ENCODE measurements at places on chromosomes 1 and 21.
A peak's percentile ranks its signal among the peaks of the same experiment; 100 is the strongest.

GRCh38 chr1:111097356-111098099 lies 42.4 kb downstream of the DRAM2 start:
- H3K4me3 ChIP-seq: no peak overlapping the region
- no peaks in the 10 kb centered on the region for H3K36me3 ChIP-seq
- H3K27ac ChIP-seq: no peak overlapping the region
- H3K27me3 ChIP-seq: no peaks in the 10 kb centered on the region

GRCh38 chr1:230084408-230085177 lies 17.6 kb downstream of the GALNT2 start:
- H3K36me3 ChIP-seq: no peaks in the 10 kb centered on the region
- DNase-seq: peak; percentile 37
- H3K4me1 ChIP-seq: peaks cover 34% of the 10 kb centered on the region

DNA sequence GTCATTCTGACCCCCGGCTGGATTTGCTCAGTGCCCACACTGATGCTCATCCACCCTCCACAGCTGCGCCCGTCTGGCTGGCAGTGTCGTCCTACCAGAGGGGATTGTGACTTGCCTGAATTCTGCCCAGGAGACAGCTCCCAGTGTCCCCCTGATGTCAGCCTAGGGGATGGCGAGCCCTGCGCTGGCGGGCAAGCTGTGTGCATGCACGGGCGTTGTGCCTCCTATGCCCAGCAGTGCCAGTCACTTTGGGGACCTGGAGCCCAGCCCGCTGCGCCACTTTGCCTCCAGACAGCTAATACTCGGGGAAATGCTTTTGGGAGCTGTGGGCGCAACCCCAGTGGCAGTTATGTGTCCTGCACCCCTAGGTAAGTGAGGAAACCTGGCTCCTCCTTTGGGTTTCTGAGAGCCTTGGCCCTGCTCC lies 5.7 kb upstream of the EFNA4 start:
- no peaks in the 10 kb centered on the region for H3K36me3 ChIP-seq
- H3K4me1 ChIP-seq: peaks cover 11% of the 10 kb centered on the region
- no peak overlapping the region for H3K4me3 ChIP-seq

- no peak overlapping the region for H3K27ac ChIP-seq
- peaks cover 6% of the 10 kb centered on the region for H3K4me1 ChIP-seq
- DNase-seq: peak; percentile 36
- H3K4me3 ChIP-seq: no peak overlapping the region
- H3K36me3 ChIP-seq: no peaks in the 10 kb centered on the region
Observed at GRCh38 chr1:3617806-3618345, 6.6 kb upstream of the MEGF6 start.

DNA sequence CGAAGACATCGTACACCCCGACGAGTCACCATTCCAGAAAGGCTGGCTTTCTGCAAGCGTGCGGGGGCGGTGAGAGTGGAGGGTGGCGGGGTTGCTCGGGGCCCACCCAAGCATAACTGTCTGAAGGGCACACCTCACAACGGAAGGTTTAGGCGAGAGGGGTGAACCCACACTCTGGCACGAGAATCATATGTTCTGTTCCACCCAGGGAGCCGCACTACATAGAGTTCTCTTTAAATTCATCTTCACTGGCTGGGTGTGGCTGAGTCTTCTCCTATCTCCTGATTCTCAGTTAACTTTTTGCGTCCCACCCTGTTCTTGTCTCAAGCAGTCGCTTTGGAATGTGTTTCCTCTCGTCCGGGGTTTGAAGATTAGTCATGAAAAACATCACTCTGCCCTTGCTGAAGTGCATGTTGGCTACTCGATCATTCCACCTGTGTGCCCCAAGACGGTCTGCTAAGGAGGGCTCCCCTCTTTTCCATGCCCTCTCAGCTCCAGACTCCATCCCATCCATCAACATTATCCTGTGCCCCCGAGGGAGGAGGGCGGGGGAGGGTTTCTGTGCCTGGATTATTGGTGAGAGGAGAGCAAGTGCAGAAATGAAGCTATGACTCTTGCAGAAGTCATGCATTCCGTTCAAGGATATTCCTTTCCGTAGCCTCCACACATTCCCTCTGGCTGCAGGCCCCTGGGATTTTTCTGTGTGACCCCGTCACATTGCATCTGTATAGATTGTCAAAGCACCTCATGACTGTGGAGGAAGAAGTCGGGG lies 53.5 kb upstream of the CD34 start:
- no peak for DNase-seq
- H3K4me1 ChIP-seq: peaks cover 39% of the 10 kb centered on the region
- peak overlapping the region; percentile 46 for H3K27ac ChIP-seq
- H3K4me3 ChIP-seq: peak overlapping the region; percentile 59
- H3K27me3 ChIP-seq: no peaks in the 10 kb centered on the region
- H3K36me3 ChIP-seq: no peaks in the 10 kb centered on the region

DNA sequence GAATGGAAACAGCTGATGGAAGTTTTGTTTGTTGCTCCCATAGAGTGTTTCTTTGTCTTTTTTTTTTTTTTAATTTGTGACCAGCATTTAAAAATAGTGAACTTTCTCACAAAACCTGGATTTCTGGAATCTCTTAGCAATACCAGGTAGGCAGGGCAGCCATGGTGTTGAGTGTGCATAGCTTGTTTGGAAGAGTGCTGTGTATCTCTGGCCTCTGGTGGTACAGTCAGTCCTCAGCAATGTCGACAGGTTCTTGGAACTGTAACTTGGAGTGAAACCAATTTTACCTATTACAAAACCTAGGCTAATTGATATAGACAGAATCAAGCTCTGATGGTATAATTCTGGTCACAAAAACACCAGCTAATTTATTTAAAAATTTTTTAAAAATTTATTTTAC lies 6.7 kb downstream of the AADACL3 start:
- H3K27me3 ChIP-seq: no peaks in the 10 kb centered on the region
- no peak overlapping the region for H3K27ac ChIP-seq
- H3K36me3 ChIP-seq: no peaks in the 10 kb centered on the region
- no peaks in the 10 kb centered on the region for H3K4me1 ChIP-seq

GRCh38 chr1:61953076-61953789 lies 211.0 kb downstream of the PATJ start:
- no peaks in the 10 kb centered on the region for H3K36me3 ChIP-seq
- peaks cover 4% of the 10 kb centered on the region for H3K4me1 ChIP-seq

All from testis (tissue), 5 donors.